ENCODE measurements at places on chromosomes 12 and 14.
A peak's percentile ranks its signal among the peaks of the same experiment; 100 is the strongest.

GRCh38 chr14:79028281-79028680 lies 858.1 kb downstream of the NRXN3 start:
- no peak for DNase-seq

DNA sequence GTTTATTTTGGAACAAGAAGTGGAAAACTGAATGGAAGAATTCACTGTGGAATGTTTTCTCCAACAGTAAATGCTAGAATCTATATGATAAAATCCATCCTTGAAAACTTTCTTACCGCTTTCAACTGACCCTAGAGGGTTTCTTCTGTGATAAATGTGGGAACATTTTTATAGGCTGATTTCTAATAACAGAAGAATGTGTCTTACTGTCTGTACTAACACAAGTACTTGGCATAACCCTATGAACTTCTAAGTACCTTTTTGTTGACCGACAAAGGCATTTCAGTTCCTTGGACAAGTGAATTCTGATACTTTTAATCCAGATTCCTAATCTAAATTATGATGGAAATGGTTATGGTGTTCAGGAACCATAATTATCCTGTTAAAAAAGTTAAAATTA lies 1109.7 kb upstream of the FLRT2 start:
- no peak for DNase-seq

DNA sequence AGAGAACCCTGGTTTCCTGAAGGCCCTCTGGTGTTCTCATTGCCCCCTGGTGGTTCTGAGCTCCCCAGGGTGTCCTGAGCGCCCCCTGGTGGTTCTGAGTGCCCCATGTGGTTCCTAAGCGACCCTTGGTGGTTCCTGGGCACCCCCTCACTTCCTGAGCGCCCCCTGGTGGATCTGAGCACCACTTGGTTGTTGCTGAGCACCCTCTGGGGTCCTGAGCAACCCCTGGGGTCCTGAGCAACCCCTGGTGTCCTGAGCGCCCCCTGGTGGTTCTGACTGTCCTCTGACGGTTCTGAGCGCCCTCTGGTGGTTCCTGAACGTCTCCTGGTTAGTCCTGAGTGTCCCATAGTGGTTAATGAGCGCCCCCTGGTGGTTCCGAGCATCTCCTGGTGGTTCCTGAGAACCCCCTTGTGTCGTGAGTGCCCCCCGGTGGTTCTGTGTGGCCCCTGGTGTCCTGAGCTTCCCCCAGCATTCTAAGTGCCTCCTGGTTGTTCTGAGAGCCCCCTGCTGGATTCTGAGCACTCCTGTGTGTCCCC lies 568.3 kb downstream of the TMEM121 start:
- DNase-seq, result no peak

DNA sequence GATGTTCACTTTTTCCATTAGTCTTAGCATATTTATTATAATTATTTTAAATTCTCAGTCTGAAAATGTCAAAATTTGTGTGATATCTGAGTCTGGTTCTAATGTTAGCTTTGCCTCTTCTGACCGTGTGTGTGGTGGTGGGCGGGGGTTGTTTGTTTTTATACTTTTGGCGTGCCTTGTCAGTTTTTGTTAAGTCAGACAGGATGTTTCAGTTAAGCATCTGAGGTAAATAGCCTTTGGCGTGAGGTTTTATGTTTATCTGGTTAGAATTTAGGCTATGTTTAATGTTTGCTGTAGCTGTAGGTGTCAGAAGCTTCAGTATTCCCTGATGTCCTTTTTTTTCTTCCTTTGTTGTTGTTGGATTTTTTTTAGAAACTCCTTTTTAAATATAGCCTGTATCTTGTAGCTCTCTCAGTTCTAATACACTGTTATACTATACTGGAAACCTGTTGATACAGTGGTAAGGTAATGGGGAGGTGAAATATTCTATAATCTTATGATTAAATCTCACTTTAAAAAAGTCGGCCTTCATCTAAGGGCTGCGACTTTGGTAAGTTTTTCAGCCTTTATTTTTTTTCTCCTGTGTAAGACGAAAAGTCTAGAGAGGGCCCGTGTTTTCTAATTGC lies 111.6 kb downstream of the SCAF11 start:
- DNase-seq, result no peak

DNA sequence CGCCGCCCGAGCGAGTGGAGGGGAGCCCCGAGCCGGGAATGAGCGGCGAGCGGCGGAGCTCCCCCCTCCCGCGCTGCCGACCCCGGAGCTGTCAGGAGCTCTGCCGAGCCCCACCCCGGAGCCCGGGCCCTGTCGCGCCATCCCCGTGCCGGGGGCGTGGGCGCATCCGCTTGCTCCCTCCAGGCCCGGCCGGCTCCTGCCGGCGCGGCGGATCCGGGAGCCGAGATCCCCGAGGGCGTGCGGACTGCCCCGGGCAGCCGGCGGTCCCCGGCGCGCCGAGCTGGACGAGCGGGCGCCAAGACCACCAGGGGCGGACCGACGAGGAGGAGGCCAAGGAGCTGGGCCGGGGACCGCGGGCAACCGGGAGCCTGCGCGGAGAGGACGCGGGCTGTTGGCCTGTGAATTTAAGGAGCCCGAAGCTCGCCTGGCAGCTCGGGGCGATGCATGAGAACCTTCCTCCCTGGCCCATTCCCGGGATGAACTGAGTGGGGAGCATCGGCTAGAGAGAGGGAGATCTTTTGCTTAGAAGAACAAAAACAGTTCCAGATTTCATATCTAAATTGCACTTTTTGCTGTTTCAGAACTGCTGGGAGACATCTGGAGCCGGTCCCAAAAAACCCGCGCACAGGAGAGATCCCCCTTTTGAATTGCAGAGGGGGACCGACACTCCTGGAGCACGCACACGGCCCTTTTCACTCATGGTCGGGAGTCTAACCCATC lies 2.0 kb downstream of the PTHLH start:
- no peak for DNase-seq

- no peak for DNase-seq
Observed at GRCh38 chr12:96472384-96472783, 17.0 kb upstream of the CFAP54 start.

DNA sequence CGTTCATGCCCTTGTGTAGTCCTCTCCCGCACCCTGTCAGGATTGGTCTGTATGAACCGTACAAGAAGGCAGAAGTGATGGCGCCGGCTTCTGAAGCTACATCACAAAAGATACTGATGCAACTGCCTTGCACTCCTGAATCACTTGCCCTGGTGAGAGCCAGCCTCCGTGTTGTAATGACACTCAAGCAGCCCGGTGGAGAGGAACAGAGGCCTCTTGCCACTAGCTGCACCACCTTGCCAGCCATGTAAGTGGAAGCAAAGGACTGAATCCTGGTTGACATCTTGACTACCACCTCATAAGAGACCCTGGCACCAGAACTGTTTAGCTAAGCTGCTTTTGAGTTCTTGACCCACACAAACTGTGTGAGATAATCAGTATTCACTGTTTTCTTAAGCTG lies 266.0 kb downstream of the ERC1 start:
- DNase-seq, result no peak

- DNase-seq, result peak; percentile 55
Observed at GRCh38 chr14:96363751-96364336, 518 bp downstream of the GSKIP start.

DNA sequence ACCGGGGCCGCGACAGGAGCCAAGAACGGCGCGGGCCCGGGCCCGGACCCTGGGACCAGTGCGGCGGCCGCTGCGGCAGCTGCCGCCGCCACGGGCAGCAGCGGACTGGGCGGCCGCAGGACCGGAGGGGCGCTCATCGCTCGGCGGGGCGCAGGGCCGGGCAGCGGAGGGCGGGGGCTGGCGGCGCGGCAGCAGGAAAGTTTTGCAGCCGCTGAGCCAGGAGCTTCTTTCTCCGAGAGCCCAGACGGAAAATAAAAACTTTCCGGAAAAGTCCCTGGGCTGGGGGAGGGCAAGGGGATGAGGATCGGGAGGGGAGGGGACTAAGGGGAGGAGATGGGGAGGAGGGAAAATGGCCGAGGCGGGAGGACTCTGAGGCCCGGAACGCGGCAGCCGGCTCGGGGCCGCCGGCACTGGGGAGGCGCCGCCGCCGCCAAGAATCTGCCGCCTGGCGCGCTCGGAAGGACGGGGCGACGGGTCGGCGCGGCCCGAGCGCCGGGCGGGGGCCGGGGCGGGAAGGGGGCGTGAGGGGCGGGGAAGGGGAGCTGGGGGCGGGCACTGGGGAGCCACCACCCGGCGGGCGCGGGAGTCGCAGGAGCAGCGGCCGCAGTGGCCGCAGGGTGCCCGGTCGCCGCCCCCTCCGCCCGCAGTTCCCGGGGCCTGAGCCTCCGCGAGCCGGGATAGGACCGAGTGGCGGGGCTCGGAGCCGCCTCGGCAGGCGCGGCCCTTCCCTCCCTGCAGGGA lies at the start of gene PRKD1:
PRKD1 (minus strand) TSS at position 472 of the 741 bp plus-strand sequence.
- DNase-seq, result no peak

- no peak for DNase-seq
Observed at GRCh38 chr14:105161309-105161708, 7.3 kb downstream of the JAG2 start.

- no peak for DNase-seq
Observed at GRCh38 chr14:104596927-104597351, 7.6 kb downstream of the TMEM179 start.

GRCh38 chr14:22721213-22721612 lies 45.3 kb upstream of the OXA1L start:
- no peak for DNase-seq

- DNase-seq, result no peak
Observed at GRCh38 chr14:92259613-92260357, 63.2 kb upstream of the SLC24A4 start.

- peak; percentile 91 for DNase-seq
Observed at GRCh38 chr12:131860472-131861260, 32.5 kb downstream of the MMP17 start.

- DNase-seq, result no peak
Observed at GRCh38 chr12:104756901-104757300, 201.2 kb downstream of the SLC41A2 start.

GRCh38 chr12:64633940-64634337 lies 23.6 kb downstream of the RASSF3 start:
- DNase-seq, result peak; percentile 78
